ENCODE measurements at places on chromosomes 7 and 10.

GRCh38 chr10:49379596-49380410 lies 16.1 kb downstream of the DRGX start:
- DNase-seq, result peak; percentile 44

DNA sequence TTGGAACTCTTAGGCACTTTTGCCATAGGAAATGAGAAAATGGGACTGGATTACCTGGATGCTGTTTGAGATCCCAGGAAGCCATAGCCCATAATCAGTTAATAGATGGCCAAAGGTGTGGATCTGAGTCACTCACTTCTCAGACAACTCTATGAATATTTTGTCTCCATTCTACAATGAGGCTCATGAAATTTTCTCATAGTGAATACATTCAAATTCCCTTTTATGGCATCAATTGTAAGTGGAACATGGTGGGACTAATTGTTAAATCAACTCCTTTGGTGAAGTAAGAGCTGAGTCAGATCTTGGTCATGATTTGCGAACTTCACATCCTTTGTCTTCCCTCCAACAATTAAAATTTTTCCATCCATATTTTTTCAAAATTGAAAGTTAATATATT lies 222.1 kb downstream of the ARL4A start:
- no peak for DNase-seq

DNA sequence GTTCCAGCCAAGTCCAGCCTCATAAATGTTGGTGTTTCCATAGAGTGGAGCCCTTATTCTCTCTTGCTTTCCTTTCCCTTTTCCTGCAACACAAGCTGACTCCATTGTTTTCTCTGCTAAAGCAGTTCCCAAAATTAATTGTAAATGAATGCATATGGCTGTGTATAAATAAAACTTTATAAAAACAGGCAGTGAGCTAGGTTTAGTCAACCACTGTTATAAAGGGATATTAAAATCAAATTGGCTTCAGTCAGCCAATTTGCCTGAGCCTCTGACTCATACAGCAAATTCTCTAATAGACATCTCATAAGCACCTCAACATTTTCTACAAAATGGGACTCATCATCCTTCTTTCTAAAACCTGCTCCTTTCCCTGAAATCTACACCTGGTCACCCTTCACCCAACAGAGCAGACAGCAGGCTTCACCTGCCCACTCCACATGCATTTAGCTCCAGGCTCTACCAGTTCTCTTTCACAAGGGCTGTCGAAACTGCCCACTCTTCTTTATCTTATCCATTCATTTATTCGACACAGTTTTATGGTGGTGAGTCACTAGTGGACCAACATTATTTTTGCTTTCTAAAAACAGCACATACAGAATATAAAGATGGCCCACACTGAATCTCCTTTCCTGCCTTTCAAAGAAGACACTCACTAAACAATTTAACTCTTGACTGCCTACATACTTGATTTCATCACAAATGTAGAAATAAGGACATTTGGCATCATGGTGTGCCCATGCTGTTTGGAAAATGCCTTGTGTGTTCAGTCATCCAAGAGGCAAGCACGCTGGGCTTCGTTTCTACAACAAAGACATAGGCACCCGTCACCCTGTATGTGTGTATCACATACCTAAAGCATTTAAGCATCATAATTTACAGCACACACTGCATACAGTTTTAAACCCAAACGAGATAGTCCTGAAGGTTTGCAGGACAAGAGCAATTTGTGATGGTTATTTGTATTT lies 74.6 kb upstream of the C7orf33 start:
- no peak for DNase-seq

- DNase-seq, result peak; percentile 75
These were observed 13.7 kb upstream of the WAPL start for GRCh38 chr10:86535132-86535882.

GRCh38 chr10:18133046-18133445 lies 7.2 kb upstream of the CACNB2 start:
- no peak for DNase-seq

Data from WTC11 (cell line).